Eye (tissue), 1 donor: ENCODE measurements at places on chromosomes 1 and 21.

GRCh38 chr1:244212219-244212618 lies 161.1 kb downstream of the ZBTB18 start:
- DNase-seq: no peak

GRCh38 chr1:53076165-53076564 lies 14.2 kb downstream of the PODN start:
- no peak for DNase-seq

GRCh38 chr1:229664133-229664689 lies 38.2 kb downstream of the URB2 start:
- DNase-seq: peak; percentile 18

DNA sequence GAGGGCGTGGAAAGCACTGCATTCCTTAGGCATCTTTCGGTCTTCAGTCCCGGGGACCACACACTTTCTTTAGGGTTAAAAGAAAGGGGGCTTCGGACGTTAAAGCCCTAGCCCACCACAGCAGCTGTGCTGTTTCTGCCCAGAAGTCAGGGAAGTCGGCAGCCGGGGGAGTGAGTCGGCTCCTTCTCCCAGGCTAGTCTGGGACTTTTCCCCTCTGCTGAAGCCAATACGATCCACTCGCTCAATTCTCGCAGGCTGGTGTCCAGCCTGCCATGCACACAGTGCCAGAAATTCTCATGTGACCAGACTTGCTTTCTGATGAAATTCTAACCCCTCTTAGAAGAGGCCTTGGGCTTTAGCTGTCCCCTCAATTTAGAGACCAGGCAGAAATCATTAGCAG lies 67.7 kb downstream of the BCAR3 start:
- DNase-seq: peak; percentile 50

GRCh38 chr1:242412921-242413320 lies 111.6 kb downstream of the PLD5 start:
- DNase-seq: no peak

DNA sequence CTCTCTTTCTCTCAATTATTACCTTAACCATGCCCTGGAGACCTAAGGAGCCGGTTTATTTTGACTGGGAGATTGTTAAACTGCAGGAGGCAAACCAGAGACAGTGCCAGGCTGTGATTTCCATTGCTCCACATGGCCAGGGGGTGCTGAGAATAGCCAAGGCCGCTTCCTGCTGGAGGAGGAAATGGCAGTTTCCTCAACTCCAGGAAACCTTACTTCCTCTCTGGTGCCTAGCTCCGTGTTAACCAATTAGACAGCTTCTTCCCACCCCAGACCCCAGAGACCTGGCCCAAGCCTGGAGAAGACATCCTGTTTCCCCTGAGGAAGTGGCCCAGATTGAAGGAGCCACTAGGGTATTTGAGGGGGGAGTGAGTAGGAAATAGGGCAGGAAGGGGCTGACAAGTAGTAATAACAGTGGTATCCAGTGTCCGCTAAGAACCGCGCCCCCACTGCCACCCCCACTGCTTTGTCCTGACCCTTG lies 161.2 kb downstream of the PLPP3 start:
- no peak for DNase-seq

DNA sequence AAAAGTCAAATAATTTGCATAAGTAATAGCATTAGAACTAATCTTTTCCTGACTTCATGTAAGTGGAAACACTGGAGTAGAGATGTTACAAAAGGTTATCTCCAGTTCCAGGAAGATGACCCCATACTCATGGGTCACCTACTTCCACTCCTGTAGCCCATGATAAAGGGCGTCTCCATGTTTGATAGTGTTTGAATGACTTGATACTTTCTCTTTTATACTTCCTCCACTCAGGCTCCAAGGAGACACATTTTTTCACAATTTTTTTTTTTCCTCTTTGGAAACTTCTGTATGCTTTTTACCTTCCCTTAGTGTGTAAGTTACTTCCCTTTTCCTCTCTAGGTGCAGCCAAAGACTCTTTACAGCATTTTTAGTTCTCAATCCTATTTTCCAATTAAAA lies 382.1 kb upstream of the B3GALT2 start:
- DNase-seq: no peak

DNA sequence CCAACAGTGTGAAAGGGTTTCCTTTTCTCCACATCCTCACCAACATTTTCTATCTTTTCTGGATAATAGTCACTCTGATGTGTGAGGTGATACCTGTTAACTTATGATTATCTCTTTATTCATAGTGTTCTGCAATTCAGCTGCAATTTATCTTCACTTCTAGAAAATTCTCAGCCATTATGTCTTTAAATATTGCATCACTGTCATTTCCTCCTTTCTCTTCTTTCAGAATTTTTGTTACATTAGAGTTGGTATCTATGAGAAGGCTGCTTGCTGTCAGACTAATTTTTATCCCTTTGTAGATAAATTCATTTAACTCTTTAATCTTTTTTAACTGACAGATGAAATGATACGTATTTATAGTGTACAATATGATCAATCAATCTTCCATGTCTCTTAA lies 30.5 kb upstream of the ATF3 start:
- no peak for DNase-seq

DNA sequence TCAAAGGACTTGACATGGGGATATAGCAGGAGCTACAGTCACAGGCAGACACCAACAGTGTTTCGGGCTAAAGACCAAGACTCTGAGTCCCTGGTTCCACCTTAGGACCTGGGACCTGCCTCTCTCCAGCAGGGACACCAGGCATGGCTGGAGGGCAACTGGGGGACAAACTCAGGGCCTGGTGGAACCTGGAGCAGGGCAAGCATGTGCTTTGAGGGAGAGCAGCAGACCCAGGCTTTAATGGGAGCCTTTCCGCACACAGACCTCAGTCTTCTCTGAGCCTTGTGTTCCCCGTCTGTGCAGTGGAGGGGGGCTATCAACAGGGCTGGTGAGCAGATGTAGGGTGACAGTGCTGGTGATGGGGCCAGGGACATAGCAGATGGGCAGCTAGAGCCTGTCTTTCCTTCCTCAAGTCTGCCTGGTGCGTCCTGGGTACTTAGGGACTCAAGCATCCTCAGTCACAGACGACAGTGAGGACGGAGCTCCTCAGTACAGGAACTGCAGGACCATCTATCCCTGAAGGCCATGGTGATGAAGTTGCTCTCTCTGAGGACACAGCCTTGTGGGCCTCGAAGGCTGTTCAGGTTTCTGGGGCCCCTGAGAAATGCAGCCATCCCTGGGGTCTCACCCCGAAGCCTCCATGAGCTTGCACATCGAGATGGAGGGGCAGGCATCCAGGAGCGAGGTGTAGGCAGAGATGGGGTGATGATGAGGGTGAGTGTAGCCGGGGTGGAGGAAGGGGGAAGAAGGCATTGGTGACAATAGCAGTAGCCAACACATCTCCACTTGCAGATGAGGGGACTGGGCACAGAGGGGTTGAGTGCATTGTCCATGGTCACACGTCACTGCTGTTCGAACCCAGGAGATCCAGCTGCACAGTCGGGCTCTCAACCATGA lies 593.4 kb downstream of the PTPRU start:
- no peak for DNase-seq

- DNase-seq: peak; percentile 61
These were observed 365.6 kb upstream of the ST6GALNAC5 start for GRCh38 chr1:76501586-76502219.

DNA sequence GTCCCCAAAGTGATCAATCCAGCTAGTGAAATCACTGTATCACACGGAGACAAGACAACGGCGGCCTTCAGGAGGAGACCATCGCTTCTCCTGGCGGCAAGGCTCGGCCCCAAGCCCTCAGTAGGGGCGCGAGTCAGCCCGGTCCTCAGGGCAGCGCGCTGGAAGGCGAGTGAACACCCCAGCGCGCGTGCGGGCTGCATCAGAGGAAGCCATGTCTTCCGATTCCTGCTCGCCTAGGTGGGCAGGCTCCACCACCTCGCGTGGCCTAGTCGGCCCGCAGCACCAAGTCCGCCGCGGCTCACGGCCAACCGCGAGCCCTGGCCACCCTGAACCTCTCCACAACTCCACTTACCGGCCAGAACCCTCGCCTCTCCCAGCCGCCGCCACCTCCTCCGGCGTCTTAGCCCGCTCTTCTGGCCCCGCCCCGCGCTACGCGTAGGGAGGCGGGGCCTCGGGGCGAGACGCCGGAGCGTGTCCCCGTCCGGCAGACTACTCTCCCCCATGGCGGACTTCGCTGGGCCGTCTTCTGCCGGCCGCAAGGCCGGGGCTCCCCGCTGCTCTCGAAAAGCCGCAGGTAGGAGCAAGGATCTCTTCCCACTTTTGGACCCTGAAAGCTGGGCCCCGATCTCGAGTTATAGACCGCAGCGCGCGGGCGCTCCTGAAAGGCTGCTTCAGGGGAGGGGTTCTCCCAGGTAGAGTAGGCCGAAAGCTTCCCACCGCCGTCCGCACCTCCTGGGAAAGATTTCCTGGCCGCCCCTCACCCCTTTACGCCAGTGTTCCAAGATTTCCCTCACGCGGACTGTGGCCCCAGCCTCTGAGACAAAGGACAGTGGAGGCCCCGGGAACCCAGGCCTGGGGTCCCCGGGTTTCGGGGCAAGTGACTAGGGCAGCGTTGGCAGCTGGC lies at the start of the genes GLMN and RPAP2:
TSS of gene GLMN (minus strand) at position 415 of the 904 bp plus-strand sequence. CDS start 988 bp downstream, outside the sequence.
TSS of gene RPAP2 (plus strand) at position 487 of the 904 bp plus-strand sequence. CDS start at position 502, 15 bp downstream.
- peak; percentile 96 for DNase-seq

DNA sequence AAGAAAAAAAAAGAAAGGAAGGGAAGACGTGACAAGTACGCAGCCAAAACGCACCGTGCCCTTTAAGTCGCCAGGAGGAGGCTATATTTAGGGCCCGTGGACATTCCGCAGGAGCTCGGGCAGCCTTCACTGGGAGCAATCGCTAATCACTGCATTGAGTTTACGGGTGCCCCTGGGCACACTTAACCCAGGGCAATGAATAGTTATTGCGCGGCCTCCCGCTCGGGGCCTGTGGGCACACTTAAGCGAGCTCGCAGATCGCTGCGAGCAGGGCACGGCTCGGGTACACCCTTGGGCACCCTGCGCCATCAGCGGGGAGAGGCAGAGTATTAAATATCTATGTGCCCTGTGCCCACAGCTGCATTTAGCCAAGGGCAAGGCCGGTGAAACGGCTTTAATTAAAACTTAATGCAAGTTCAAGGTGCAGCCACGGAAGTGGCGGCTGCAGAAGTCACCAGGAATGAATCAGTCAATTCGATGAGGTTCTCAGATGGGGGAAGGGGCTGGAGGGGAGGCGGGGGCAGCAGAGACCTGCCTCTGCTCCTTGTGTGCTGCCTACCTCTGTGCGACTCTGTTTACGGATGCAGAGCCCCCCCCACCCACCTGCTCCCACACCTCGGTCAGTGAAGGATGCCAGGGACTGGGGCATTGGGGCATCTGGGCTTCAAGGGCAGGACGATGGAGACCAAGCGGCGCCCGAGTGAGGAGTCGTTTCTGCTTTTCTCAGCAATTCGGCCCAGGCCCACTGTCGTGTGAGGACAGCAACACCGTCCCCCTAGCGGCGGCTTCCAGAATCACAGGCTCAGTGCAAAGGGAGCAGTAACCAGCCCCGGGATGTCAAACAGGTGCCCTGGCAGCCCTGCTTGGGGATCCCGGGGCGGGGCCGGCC lies 51.8 kb upstream of the TARDBP start:
- DNase-seq: peak; percentile 94

GRCh38 chr1:58971629-58972140 lies 187.8 kb upstream of the JUN start:
- no peak for DNase-seq

DNA sequence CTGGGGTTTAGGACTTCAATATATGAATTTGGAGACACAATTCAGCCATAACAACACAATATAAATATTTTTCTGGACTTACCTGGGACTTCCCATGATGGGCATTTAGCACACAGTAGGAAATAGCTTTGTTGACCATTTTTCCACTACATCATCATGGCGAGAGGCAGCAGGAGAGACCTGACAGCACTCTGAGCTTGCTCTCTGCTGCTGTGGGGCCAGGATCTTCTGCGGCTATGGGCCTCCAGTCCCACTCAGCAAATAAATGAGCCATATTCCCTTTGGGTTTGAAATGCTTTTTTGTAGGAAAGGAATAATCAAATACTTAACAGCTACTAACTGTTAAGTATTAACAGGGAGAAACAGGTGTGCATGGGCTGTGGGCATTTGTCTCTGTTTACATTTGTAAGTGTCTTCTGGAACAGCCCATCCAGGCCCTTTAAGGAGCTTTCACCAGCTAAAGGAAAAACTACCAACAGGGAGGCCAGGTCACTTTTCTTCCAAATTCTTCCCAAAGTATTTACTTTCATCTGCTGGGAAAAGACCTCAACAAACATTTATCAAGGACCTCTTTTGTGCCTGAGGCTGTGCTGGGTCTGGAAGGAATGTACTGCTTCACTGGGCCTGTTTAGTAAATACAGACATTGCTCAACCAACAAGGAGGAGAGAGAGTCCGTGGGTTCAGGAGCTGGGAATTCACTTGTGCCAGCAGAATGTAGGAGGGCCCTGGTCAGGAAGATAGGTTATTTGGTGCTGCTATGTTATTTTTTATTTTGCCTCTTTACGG lies 133.2 kb downstream of the LRIG2 start:
- DNase-seq: no peak

DNA sequence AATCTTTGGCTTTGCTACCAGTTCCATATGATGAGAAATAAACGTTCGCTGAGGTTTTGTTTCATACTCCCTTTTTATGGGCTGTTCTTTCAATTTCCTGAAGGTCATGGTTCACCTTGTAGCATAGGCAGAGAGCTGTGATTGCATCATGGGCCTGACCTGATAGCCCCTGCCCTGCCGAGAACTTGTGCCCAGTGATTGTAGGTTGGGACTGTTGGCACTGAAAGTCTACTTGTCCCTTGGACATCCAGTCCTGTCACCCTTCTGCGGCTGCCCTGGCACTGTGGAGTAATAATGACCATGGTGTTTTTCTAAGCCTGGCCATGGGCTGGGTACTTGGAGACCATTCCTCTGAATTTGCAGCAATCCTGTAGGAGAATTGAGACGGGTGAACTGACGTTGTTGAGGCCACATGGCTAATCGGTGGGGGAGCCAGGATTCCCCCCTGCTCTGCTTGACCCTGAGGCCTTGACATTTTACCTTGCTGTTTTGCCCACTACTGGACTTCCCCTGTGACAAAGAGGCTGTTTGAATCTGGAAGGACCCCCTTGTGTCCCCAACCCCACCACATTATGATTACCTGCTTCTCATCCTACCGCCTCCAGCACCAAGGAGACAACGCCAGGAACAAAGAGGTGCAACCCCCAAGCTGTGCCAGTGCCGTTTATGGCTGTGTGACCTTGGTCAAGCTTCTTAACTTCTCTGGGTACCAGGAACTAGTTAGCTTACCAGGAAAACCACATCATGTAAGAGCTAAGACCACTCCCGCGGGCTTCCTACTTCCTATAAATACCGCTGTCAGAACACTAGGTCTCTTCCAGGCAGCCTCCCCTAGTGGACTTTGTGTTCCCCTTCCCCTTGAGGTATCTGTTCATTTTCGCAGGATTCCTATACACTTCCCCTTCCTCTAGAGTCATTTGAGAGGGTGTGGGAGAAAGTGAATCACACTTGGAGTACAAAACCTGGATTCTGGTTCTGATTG lies 23.4 kb downstream of the SESN2 start:
- no peak for DNase-seq

DNA sequence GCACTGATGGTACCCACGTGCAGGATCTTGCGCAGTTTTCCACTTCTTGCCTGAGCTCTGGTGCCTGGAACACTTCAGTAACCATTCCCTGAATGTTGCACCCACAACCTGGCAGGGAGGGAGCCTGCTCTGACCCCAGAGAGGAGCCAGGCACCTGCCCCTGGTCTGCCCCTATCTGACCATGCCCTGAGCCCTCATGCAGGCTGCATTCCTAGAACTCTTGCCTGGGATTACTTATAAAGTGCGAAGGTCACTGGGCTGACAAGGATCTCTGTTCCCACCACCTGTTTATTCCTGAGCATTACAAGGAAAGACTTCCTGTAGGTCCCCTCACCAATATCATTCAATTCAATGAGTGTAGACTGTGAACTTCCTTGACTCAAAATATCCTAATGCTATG lies 191.9 kb upstream of the FMN2 start:
- DNase-seq: no peak
